ENCODE measurements at places on chromosomes 4 and X. TPM values are rescaled to one million over a fixed set of nuclear protein-coding genes. Genes with fewer than 3 reads are reported as not detected.

- no peak for DNase-seq
Observed at GRCh38 chr4:67909905-67910584, 26.2 kb upstream of the TMPRSS11D start.

The SUPT20HL1 gene
- not detected for total RNA-seq

DNA sequence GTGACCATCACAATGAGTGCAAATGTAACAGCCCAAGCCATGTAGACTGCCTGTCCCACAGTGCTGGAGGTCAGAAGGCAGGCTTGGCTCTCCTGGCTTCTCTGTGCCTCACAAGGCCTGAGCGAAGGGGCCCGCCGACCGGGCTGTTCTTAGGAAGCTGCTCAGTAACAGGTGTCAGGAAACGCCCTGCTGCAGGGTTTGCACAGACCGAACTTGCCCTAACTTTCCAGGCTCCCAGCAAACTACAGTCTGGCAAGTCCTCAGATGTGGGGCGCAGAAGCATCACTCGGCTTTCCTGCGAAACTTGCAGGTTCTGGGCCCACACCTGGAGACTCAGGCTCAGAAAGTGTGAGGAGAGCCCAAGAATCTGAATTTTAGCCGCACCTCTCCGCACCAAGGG, 87.6 kb downstream of the CRMP1 start:
- no peak for DNase-seq

GRCh38 chr4:69322055-69322454, 41.8 kb downstream of the UGT2B28 start:
- no peak for DNase-seq

The HPRT1 gene
- 8.8 TPM for total RNA-seq

- DNase-seq = no peak
Observed at GRCh38 chrX:40975951-40976350, 109.3 kb upstream of the USP9X start.
